ENCODE measurements at places on chromosomes 6 and 20.

- DNase-seq = no peak
Measured at GRCh38 chr6:159444056-159444760, 248.8 kb downstream of the SOD2 start.

- DNase-seq = no peak
Measured at GRCh38 chr6:139881236-139881635, 506.8 kb upstream of the CITED2 start.

DNA sequence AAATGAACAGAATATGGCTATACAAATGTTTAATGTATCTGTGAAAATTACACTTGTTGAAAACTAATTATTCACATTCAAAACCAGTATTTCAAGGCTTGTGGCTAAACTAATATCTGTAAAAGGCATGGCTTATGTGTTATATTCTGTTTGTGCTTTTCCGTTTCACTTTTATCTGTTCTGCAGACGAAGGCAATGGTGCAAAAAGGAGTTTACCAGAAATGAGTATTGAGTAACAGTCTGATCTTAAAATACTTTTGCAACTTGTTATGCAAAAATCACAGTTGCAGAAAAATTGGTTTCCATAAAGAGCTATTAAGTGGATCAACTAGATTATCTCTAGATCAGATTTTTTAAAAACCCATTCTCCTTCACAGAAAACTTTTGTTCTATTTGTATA lies 9.4 kb upstream of the STX11 start:
- no peak for DNase-seq

DNA sequence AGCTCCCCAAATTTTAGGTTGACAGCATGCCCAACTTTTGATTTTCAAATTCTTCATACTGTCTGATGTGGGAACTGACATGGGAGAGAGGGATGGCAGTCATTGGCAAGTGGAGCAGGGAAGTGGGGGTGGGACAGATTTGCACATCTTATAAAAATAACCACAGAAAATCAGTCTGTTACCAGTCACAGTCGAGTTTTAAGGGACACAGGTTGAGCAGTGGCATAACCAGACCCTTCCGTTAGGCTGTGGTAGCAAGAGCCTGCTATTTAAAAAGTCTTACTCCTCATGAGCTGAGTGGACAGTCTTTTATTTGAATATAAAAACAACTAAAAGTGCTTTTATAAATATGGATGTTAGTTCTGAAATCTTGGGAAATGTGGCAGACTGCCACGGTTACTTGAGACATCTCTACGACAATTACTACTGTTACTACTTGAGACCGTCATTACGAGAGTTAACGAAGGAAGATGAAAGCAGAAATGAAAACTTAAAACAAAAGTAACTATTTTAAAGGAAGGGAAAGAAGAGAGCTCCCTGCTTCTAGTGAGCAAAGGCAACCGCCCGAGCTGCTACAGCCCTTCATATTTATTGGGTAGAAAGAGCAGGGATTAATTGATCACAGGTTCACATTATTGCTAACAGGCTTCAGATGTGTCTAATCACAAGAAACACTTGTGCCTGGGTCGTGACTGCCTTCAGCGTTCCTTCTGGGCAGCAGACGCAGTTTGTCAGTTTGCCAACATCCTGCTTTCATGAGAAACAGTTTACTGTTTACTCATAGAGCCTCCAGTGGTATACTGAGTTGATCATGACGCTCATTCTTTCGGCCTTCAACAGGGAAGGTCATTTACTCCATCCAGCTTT lies 71.3 kb downstream of the EFHC1 start:
- no peak for DNase-seq

DNA sequence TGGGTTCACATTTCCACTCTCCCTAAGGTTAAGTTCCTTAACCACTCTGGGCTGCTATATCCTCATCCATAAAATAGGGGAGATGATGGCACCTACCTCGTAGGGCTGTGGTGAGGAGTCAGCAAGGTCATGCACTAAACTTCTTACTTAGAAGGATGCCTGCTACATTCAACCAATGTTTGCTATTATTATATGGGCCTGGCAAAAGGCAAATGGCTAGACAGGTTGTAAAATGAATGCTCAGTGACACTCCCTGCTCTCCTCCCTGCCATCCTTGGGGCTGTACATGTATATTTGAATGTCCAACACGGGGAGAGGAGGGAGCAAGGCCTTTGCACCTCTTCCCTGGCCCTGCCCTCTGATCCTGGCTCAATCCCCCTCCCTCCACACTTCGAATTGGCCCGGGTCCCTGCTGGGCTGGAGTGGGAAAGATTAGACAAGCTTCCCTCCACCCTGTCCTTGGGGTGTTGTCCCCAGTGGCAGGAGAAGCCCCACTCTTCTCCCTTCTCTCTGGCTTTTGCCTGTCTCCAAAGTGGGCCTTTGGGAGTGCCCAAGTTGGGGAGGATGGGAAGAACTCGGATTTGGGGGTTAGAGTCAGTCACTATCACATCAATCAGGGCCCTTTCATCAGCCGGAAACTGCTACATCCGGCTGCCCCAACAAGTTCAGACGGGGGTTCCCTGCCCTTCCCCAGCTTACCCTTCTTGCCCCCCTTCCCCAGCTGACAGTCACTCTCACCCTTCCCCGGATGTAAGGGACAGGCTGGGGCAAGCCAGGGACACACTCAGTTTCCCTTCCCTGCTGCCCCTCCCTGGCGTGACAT lies 36.3 kb upstream of the VEGFA start:
- DNase-seq = no peak

DNA sequence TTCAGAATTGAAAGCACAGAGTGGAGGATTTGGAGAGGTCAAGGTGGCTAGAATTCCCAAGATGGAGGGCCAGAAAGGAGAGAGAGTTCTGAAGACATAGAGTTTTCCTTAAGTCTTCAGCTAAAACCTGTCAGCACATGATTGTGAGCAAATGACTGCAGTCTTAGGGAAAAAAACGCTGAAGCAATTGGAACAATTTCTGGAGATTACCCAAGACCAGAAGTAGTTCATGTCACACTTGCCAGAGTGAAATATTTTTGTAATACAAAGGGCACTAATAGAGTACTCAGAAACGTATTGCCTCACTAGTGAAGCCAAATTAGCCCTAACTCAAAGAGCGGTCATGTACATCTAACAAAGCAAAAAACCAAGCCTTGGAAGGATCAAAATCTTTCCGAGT lies 541.3 kb upstream of the MARCKS start:
- no peak for DNase-seq

GRCh38 chr6:143804835-143805239 lies 38.3 kb upstream of the LTV1 start:
- no peak for DNase-seq

- no peak for DNase-seq
Measured at GRCh38 chr20:23690581-23690980, 1.7 kb upstream of the CST4 start.

Data from HS-27A (cell line).